ENCODE measurements at places on chromosomes 13 and 19.

GRCh38 chr13:29718694-29719093 is 123.2 kb upstream of the SLC7A1 start:
- DNase-seq, result no peak

GRCh38 chr19:27742041-27742440 is 1470.9 kb downstream of the UQCRFS1 start:
- no peak for DNase-seq

DNA sequence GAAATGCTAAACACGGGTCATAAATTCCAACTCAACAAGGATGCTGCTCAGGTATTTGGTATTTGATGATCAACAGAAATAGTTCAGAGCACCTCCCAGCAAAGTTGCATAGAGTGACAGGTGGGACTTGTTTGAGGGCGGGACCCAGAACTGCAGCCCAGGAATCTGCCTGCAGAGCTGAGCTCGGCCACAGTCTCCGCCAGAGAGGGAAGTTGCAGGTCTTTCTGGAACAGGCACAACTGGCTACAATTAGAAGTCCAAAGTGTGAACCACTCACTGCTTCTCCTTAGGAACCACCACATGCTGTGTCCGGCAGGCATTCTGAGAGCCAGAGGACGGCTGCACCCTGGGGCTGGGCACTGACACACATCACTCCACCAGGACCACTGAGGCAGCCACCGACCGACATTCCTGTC is 1.1 kb downstream of the SLC15A1 start:
- peak; percentile 18 for DNase-seq

- no peak for DNase-seq
Measured at GRCh38 chr13:49654011-49654410, 25.7 kb downstream of the ARL11 start.

- DNase-seq, result no peak
Measured at GRCh38 chr13:44549476-44549875, 26.7 kb downstream of the TSC22D1 start.

DNA sequence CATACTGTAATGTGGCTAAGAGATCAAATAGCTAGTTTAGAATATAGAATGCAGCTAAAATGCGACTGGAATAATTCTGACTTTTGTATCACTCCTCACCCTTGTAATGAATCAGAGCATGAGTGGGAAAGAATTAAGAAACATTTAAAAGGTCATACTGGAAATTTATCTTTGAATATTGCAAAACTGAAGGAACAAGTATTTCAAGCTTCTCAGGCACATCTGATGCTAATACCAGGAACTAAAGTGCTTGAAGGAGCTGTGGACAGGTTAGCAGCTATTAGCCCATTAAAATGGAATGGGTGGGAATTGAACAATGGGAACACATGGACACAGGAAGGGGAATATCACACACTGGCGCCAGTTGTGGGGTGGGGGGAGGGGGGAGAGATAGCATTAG is 144.2 kb upstream of the ZNF91 start:
- no peak for DNase-seq
